Activated CD4-positive, alpha-beta T cell treated with anti-CD3 and anti-CD28 coated beads for 1 hour (primary cell): ENCODE measurements at places on chromosomes 3 and 15.

- DNase-seq, result no peak
Observed at GRCh38 chr3:124353691-124354090, 361.8 kb upstream of the ROPN1 start.

- DNase-seq, result no peak
Observed at GRCh38 chr3:183554377-183554776, 1.1 kb downstream of the KLHL6 start.

GRCh38 chr15:77864211-77865105 lies 213.1 kb downstream of the TBC1D2B start:
- no peak for DNase-seq

- no peak for DNase-seq
Observed at GRCh38 chr3:30493911-30494311, 112.5 kb upstream of the TGFBR2 start.
